Activated CD8-positive, alpha-beta memory T cell treated with anti-CD3 and anti-CD28 coated beads, Interleukin-2, amount 10 ng/mL, durations not matched to agents 7 days and 5 days (primary cell): ENCODE measurements at places on chromosomes 13 and 19. TPM values are rescaled to one million over a fixed set of nuclear protein-coding genes. Genes with fewer than 3 reads are reported as not detected.

The ZNF493 gene
- total RNA-seq, result 18.6 TPM

The EPS8L1 gene
- total RNA-seq, result 9.8 TPM

The MCEMP1 gene
- not detected for total RNA-seq

The SYNGR4 gene
- not detected for total RNA-seq

The KLK15 gene
- total RNA-seq, result not detected

The EDDM13 gene
- total RNA-seq, result not detected

The TEKTIP1 gene
- 7.2 TPM for total RNA-seq

The DLEU7 gene
- total RNA-seq, result not detected

The LMTK3 gene
- total RNA-seq, result 5.3 TPM

The CYP4F8 gene
- total RNA-seq, result not detected

The ZNF177 gene
- 1.2 TPM for total RNA-seq

The TNFRSF19 gene
- 0.28 TPM for total RNA-seq

The DNAJC15 gene
- 14.4 TPM for total RNA-seq

GRCh38 chr13:30241532-30241931, 65.8 kb downstream of the KATNAL1 start:
- H3K4me3 ChIP-seq, result no peak overlapping the region
- H3K36me3 ChIP-seq, result peaks cover 42% of the 10 kb centered on the region
- H3K27ac ChIP-seq, result no peak overlapping the region
- DNase-seq, result no peak
- H3K4me1 ChIP-seq, result peaks cover 9% of the 10 kb centered on the region

GRCh38 chr13:29877456-29878078, 27.1 kb upstream of the UBL3 start:
- H3K27me3 ChIP-seq, result peaks cover 44% of the 10 kb centered on the region
- no peak overlapping the region for H3K4me3 ChIP-seq
- peaks cover 3% of the 10 kb centered on the region for H3K4me1 ChIP-seq
- peaks cover 1% of the 10 kb centered on the region for H3K36me3 ChIP-seq

- H3K36me3 ChIP-seq, result peaks cover 28% of the 10 kb centered on the region
- peak overlapping the region; percentile 93 for H3K4me3 ChIP-seq
- DNase-seq, result peak; percentile 72
- H3K4me1 ChIP-seq, result peaks cover 28% of the 10 kb centered on the region
Observed at GRCh38 chr19:36140304-36141038, 605 bp downstream of the CAPNS1 start.

DNA sequence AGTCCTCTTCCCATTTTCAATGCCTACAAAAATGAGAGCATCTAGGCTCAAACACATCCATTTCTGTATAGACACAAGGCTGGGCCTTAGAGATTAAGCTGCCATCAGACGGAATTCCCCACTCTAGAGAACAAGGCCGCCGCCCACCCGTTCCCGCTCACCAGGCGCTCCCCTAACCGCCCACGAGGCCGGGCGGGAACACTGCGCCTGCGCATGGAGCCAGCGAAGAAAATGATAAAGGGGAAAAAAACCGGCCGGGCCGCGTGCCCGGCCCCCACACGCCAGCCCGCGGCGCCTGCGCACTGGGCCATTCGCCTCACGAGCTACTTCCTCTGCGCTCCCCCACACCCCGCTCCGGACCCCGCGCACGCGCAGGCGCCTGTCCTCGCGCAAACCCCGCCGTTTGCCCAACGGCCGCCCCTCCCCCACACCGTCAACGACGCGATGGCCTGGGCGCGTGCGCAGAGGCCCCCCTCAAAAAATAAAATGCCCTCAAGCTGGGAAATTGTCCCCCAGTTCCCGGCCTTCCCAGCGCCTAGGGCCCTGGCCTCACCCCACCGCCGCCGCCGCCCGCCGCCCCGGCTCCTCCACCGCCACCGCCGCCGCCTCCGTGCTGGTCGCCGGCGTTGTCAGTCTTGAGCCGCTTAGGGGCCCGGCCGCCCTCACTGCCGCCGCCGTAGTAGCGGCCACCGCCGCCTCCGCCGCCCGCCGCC, 483 bp downstream of the HNRNPL start:
- H3K27me3 ChIP-seq, result no peaks in the 10 kb centered on the region
- peak; percentile 98 for DNase-seq
- H3K27ac ChIP-seq, result peak overlapping the region; percentile 99
- peak overlapping the region; percentile 88 for H3K4me3 ChIP-seq

- H3K36me3 ChIP-seq, result peaks cover 3% of the 10 kb centered on the region
- no peak overlapping the region for H3K4me3 ChIP-seq
- no peak overlapping the region for H3K27ac ChIP-seq
- no peak for DNase-seq
- H3K4me1 ChIP-seq, result peaks cover 3% of the 10 kb centered on the region
Observed at GRCh38 chr13:110388108-110388943, 81.2 kb downstream of the COL4A2 start.

GRCh38 chr13:80618781-80619180, 277.9 kb upstream of the SPRY2 start:
- H3K4me3 ChIP-seq, result no peak overlapping the region
- no peaks in the 10 kb centered on the region for H3K4me1 ChIP-seq
- no peaks in the 10 kb centered on the region for H3K27me3 ChIP-seq
- no peaks in the 10 kb centered on the region for H3K36me3 ChIP-seq

GRCh38 chr13:72689181-72689696, 38.2 kb downstream of the MZT1 start:
- H3K27ac ChIP-seq, result no peak overlapping the region
- DNase-seq, result no peak
- H3K4me3 ChIP-seq, result no peak overlapping the region

DNA sequence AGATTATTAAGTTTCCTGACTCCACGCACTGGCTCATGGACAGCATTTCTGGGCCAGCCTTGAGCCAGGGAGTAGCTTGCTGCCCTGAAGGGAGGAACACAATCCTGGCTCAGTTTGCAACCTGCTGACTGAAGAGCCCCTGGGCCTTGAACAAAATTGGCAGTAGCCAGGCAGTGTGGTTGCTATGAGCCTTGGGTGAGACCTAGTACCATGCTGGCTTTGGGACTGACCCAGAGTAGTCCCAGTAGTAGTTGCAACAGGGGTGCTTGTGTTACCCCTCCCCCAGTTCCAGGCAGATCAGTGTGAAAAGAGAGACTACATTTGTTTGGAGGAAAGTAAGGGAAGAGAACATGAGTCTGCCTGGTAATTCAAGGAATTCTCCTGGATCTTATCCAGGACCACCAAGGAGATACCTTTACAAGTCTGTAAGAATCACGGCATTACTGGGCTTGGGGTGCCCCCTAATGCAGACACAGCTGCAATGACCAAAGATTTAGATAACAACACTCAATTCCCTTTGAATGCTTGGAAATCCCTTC, 22.0 kb downstream of the ITGBL1 start:
- no peak overlapping the region for H3K27ac ChIP-seq
- peaks cover 15% of the 10 kb centered on the region for H3K27me3 ChIP-seq
- H3K4me3 ChIP-seq, result no peak overlapping the region
- no peaks in the 10 kb centered on the region for H3K36me3 ChIP-seq
- no peak for DNase-seq
- H3K4me1 ChIP-seq, result no peaks in the 10 kb centered on the region

GRCh38 chr13:30615481-30615865, 2.2 kb upstream of the USPL1 start:
- no peaks in the 10 kb centered on the region for H3K27me3 ChIP-seq
- H3K36me3 ChIP-seq, result peaks cover 9% of the 10 kb centered on the region
- DNase-seq, result no peak
- H3K4me3 ChIP-seq, result no peak overlapping the region
- no peak overlapping the region for H3K27ac ChIP-seq

- no peak overlapping the region for H3K27ac ChIP-seq
- peaks cover 4% of the 10 kb centered on the region for H3K27me3 ChIP-seq
- H3K4me3 ChIP-seq, result no peak overlapping the region
- H3K36me3 ChIP-seq, result peaks cover 1% of the 10 kb centered on the region
- DNase-seq, result no peak
Observed at GRCh38 chr19:5498830-5499550, 43.8 kb downstream of the ZNRF4 start.

- peak; percentile 80 for DNase-seq
- peaks cover 5% of the 10 kb centered on the region for H3K36me3 ChIP-seq
- peaks cover 2% of the 10 kb centered on the region for H3K27me3 ChIP-seq
- H3K4me1 ChIP-seq, result peaks cover 25% of the 10 kb centered on the region
- H3K27ac ChIP-seq, result peak overlapping the region; percentile 63
Observed at GRCh38 chr13:29758531-29759114, 91.8 kb downstream of the UBL3 start.

DNA sequence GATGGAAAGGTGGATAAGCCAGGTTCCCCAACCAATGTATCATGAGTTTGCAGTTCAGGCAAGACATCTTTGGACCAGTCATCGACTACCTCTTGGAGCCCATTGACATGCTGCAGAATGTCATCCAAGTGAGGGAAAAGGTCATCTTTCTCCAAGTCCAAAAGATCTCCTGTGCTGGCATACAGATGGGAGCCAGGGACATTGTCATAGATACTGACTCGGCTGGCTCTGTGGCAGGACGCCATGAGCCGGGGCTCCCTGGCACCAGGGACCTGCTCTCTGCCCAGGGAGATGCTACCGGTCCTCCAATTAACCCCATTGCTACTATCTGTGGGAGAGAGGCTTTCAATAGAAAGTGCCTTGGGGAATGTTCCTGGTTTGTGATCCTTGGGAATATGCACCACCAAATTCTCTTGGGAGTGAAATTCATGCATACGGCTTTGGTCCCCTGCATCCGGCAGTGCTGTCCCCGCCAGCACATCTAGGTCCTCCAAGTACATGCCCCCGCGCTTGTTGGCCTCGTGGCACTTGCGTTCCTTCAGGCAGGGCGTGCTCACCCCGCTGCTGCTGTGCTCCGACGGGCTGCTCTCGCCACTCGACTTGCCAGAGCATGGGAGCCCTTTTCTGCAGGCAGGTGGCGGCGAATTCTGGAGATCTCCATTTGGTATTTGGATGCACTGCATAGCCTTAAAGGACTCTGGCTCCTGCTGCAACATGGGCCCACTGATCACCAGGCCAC, 113.0 kb downstream of the KL start:
- no peak overlapping the region for H3K27ac ChIP-seq
- H3K27me3 ChIP-seq, result no peaks in the 10 kb centered on the region
- DNase-seq, result no peak
- H3K4me3 ChIP-seq, result no peak overlapping the region
- peaks cover 9% of the 10 kb centered on the region for H3K4me1 ChIP-seq

DNA sequence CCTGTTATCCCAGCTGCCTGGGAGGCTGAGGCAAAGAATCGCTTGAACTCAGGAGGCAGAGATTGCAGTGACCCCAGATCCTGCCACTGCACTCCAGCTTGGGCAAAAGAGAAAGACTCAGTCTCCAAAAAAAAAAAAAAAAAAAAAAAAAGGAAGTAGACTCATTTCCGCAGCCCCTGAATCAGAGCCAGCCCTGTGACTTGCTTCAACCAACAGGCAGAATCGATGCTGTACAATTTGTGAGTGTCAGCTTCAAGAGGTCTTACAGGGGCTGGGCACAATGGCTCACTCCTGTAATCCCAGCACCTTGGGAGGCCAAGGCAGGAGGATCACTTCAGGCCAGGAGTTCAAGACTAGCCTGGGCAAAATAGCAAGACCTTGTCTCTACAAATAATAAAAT, 12.8 kb downstream of the ANKRD27 start:
- H3K4me1 ChIP-seq, result peaks cover 3% of the 10 kb centered on the region
- no peaks in the 10 kb centered on the region for H3K27me3 ChIP-seq
- no peak overlapping the region for H3K27ac ChIP-seq
- H3K4me3 ChIP-seq, result no peak overlapping the region
- no peak for DNase-seq

- peak overlapping the region; percentile 90 for H3K4me3 ChIP-seq
- H3K36me3 ChIP-seq, result peaks cover 24% of the 10 kb centered on the region
- no peaks in the 10 kb centered on the region for H3K27me3 ChIP-seq
- DNase-seq, result no peak
- H3K4me1 ChIP-seq, result peaks cover 18% of the 10 kb centered on the region
Observed at GRCh38 chr19:35628264-35628564, 622 bp upstream of the RBM42 start.

- no peaks in the 10 kb centered on the region for H3K4me1 ChIP-seq
- DNase-seq, result no peak
- no peak overlapping the region for H3K27ac ChIP-seq
- H3K36me3 ChIP-seq, result no peaks in the 10 kb centered on the region
- H3K27me3 ChIP-seq, result no peaks in the 10 kb centered on the region
- no peak overlapping the region for H3K4me3 ChIP-seq
Observed at GRCh38 chr13:107562203-107562602, 653.1 kb downstream of the LIG4 start.

- H3K36me3 ChIP-seq, result no peaks in the 10 kb centered on the region
- H3K4me3 ChIP-seq, result no peak overlapping the region
- peaks cover 3% of the 10 kb centered on the region for H3K4me1 ChIP-seq
- no peak overlapping the region for H3K27ac ChIP-seq
- no peak for DNase-seq
- H3K27me3 ChIP-seq, result peaks cover 79% of the 10 kb centered on the region
Observed at GRCh38 chr13:110307767-110308655, 927 bp downstream of the COL4A2 start.

DNA sequence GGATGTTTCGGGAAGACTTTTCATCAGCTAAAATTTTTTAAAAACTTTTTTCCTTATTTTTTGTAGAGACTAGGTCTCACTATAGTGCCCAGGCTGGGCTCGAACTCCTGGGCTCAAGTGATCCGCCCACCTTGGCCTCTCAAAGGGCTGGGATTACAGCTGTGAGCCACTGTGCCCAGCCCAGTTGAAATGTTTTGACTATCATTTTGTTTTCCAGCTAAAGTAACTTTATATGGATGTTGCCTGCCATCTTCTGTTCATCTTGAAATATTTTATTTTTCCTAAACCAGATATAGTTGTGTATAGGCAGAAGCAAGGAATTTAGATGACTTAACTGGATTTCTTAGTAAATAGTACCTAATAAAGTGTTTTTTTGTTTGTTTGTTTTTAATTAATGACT, 7.0 kb downstream of the CAB39L start:
- peaks cover 4% of the 10 kb centered on the region for H3K4me1 ChIP-seq
- H3K36me3 ChIP-seq, result peaks cover 2% of the 10 kb centered on the region
- H3K4me3 ChIP-seq, result no peak overlapping the region
- H3K27ac ChIP-seq, result no peak overlapping the region

DNA sequence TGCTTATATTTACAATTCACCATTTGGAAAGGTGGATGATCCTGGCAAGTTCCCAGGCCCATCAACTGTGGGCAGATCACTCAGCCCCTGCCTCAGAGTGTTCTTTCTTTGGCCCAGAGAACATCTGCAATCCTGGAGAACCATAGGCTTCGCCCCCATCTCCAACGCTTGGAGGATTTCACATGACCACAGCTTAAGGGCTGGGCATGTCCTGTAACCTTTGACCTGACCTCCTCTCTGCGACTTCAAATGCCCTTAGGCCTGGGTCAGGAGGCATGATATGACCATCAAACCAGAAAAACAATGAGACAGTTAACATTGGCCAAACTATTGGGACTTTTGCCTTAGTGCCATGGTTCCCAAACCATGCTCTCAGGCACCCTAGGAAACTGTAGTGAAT, 7.2 kb upstream of the MBNL2 start:
- peaks cover 32% of the 10 kb centered on the region for H3K4me1 ChIP-seq
- no peaks in the 10 kb centered on the region for H3K27me3 ChIP-seq
- H3K36me3 ChIP-seq, result no peaks in the 10 kb centered on the region
- DNase-seq, result no peak
- H3K4me3 ChIP-seq, result no peak overlapping the region

GRCh38 chr19:17966129-17966483, 801 bp upstream of the KCNN1 start:
- H3K36me3 ChIP-seq, result no peaks in the 10 kb centered on the region
- DNase-seq, result no peak
- H3K4me3 ChIP-seq, result no peak overlapping the region
- H3K4me1 ChIP-seq, result peaks cover 2% of the 10 kb centered on the region

GRCh38 chr19:46413262-46414031, at the start of gene CCDC8:
Gene CCDC8 (minus strand): TSS chr19:46413564. CDS start chr19:46412810, 754 bp downstream.
- no peak for DNase-seq
- H3K36me3 ChIP-seq, result no peaks in the 10 kb centered on the region
- no peak within 1 kb of the TSS for H3K27ac ChIP-seq
